ENCODE measurements at places on chromosomes 6 and 20.

GRCh38 chr6:10413262-10413849, 1.5 kb downstream of the TFAP2A start:
- DNase-seq, result no peak

DNA sequence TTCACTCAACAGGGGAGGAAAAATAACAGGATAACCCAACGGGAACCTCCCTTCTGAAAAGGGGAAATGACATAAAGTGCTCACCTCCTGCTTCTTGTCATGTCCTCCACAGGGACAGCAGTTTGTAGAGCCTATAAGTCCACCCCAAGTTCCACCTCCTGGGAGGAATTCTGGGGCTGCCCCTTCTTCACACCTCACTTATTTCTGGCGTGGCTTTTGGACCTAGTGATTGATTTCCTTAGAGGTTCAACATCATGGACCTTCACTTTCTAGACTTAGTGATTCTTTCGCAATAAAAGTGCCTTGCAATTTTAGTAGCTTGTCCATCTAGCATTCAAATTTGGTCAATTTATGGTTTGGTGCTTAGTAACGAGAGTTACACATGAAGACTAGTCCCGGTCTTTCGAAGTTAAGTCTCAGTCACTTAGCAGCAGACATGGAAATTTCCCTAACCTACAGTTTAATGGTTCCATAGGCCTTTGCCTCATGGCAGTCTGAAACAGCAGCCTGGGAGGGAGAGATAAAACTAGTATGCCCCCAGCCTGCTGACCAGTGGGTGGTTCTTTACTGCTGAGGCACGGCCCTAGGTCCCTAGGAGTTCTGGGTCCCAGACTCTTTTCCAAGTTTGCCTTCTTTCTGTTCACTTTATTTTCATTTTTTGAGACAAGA, 59.2 kb upstream of the CDKAL1 start:
- DNase-seq, result no peak

GRCh38 chr20:47993035-47993755, 207.9 kb upstream of the SULF2 start:
- DNase-seq, result no peak

DNA sequence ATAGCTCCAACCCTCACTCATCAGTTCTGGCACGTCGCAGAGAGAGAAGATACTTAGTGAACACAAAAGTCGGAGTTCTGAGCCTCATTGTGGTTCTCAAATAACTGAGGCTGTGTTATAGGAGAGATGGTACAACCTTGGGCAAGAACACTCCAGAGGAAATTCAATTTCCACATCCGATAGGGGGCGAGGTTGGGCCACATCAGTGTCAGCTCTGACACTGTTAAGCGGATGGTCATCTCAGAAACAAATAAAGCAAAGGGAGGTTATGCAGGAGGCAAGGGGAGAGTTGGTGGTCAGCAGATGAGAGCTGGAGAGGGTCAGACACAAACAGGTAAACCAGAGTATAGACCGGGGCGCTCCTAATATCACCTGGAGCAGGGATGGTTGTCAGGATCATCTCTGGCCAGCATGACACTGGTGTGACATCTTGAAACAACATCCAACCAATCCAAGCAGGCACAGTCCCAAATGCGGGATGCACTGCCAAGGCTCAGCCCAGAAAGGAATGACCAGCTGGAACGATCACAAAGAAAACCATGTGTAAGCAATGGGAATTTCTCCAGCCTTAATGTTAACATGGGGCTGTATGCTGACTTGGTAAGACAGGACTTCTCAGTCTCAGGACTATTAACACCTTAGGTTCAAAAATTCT, 331.8 kb downstream of the HACE1 start:
- no peak for DNase-seq

DNA sequence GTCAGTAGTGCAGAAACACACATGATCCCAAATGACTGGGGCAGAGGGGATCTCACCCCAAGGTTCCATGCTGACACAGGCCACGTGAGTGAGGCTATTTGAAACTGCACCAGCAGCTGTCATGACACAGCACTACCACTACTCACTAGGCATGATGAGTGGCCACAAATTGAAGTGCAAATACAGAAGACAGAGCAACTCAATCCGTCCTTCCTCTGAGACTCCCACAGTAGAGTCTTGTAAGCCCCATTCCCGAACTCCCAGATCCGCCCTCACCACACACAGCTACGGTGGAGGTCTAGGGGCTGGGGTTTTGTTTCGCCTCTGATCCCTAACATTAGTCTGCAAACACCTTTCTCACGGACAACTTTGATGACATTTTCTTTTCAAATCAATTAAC, 113.3 kb upstream of the NUP153 start:
- no peak for DNase-seq

- DNase-seq, result no peak
Observed at GRCh38 chr6:33431880-33432541, 12.1 kb downstream of the SYNGAP1 start.

GRCh38 chr6:146028252-146028795, 538 bp upstream of the GRM1 start:
- DNase-seq, result peak; percentile 16

- peak; percentile 26 for DNase-seq
Observed at GRCh38 chr6:162960679-162961457, 233.1 kb downstream of the PACRG start.

DNA sequence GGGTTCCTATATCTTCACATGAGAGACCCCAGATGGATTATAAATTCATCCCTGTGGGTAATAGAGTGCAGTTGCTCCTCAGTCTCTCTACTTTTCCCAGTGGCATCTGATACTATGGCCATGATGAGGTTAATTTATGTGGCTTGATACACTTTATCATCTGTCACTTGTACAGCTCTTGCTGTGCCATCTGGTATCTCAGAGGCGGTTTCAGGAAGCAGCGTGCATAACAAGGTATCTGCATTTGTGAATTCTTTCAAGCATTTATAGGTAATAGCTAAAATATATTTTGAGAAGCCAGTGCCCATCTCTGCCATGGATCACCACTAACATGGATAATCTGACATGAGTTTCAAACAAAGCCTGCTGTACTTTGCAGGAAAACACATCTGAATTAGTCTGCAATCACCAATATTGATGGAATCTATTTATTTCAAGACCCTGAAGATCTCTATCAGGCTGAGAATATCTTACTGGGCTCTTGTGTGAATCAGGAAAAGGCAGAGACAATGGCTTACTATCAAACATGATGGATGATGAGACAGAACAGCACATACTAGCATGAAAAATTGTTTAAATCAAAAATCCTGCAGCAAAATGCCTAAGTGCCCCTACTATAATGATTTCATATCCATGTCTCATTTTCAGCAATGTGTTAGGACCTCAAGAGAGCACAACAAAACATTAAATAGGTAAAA, 548.7 kb upstream of the MAP3K7 start:
- DNase-seq, result no peak

DNA sequence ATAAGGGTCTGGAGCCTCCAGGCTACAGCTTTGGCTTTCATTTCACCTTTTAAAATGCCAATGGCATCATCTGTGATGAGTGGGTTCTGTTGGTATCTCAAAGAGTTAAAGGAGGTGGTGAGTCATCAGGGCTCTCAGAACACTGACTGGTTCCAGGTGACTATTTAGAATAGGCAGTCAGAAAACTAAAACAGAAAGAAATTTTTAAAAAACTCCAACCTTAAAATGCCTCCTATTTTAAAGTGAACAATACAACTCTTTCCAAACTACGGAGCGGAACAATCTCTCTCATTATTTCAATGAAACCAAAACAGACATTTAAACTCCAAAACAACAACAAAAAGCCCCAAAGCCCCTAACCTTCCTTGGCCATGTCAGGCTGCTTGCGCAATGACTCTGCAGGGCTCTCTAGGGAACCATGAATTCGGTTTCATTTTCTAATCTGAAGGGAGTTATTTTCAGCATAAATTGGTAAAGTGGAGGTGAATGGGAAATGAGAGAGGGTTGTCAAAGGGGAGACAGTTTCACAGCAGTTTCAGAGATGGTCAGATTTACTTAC, 194.9 kb downstream of the KIF6 start:
- peak; percentile 20 for DNase-seq

GRCh38 chr6:138103871-138104270, 3.3 kb downstream of the PERP start:
- DNase-seq, result no peak

DNA sequence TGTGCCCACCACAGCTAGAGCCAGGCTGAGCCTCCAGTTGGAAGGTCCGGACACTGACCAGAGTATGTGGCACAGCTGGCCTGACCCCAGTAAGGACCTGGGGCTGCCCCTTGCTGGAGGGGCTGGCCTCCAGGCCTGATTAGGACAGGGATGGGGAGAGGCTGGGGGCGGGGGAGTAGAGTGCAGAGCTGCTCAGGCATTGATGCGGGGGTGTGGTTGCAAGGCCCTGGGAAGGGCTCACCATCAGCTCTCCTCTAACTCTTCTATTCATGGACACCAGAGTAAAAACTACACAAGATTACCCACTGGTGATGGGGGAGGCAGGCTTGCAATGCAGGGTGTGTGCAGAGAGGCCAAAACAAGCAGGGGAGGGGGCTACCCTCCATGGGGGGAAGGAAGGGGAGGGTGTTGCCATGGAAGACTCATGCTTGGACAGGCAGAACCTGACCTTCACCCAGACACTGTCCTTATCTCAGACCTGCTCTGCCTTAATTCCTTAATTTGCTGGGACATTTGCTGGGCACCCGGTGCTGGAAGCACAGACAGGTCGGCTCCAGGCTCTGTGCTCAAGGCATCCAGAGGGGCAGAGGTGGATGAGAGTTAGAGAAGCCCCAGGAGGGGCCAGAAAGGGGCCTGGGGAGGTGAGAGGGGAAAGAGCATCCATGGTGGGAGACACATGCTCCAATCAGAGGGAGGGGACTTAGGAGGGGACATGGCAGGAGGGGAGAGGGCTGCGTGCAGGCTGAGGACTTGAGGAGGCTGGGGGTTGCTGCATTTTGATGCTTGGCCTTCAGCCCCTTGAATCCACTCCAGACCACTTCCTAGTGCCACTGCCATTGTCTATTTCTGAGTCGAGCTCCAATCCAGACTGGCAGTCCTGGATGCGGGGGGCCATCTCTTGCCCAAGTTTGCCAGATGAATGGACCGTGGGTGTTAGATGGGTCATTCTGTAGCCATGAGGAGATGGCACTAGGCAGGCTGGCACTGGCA, 7.6 kb upstream of the EMILIN3 start:
- no peak for DNase-seq

- DNase-seq, result no peak
Observed at GRCh38 chr6:7730001-7730783, 4.3 kb downstream of the BMP6 start.

- DNase-seq, result no peak
Observed at GRCh38 chr20:33560026-33560425, 70.1 kb downstream of the CBFA2T2 start.

- no peak for DNase-seq
Observed at GRCh38 chr6:69819138-69819537, 22.3 kb upstream of the LMBRD1 start.

GRCh38 chr6:119241111-119241465, 108.5 kb downstream of the MAN1A1 start:
- DNase-seq, result peak; percentile 21

- no peak for DNase-seq
Observed at GRCh38 chr6:144647971-144648651, 363.0 kb downstream of the UTRN start.

GRCh38 chr20:37345339-37346235, at the start of gene SRC:
Gene SRC, plus strand, starts transcription at chr20:37346140. Its CDS starts 38,014 bp downstream, at chr20:37384154.
- peak; percentile 42 for DNase-seq
